ENCODE measurements at places on chromosomes 1 and 21. TPM values are rescaled to one million over a fixed set of nuclear protein-coding genes. Genes with fewer than 3 reads are reported as not detected.

- H3K27me3 ChIP-seq, result peaks cover 6% of the 10 kb centered on the region
- DNase-seq, result no peak
- H3K4me1 ChIP-seq, result no peaks in the 10 kb centered on the region
- H3K27ac ChIP-seq, result no peak overlapping the region
- no peak overlapping the region for H3K4me3 ChIP-seq
- H3K36me3 ChIP-seq, result no peaks in the 10 kb centered on the region
Measured at GRCh38 chr1:159505676-159506075, 30.1 kb downstream of the OR10J5 start.

GRCh38 chr1:175154629-175155472 is 37.7 kb downstream of the KIAA0040 start:
- peaks cover 2% of the 10 kb centered on the region for H3K36me3 ChIP-seq
- peaks cover 29% of the 10 kb centered on the region for H3K4me1 ChIP-seq
- H3K27ac ChIP-seq, result no peak overlapping the region
- DNase-seq, result peak; percentile 82
- H3K4me3 ChIP-seq, result no peak overlapping the region

DNA sequence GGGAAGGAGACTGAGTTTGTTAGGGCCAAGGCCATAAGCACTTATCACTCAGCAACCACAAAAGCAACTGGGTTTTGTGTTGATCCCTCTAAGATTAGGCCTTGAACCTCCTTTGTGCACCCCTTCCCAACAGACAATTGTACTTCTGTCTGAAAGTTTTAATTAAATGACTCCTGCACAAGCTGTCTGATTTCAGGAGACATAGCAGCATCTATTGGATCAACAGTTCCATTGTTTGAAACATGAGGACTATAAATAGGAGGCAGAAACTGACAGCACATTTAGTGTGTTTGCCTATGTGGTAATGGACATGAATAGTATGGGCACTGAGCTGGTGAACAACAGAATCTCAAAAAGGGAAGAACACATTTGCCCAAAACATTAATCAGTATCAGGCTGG is 167.3 kb upstream of the KCNJ6 start:
- peaks cover 41% of the 10 kb centered on the region for H3K27me3 ChIP-seq
- H3K4me3 ChIP-seq, result no peak overlapping the region
- DNase-seq, result no peak
- H3K36me3 ChIP-seq, result no peaks in the 10 kb centered on the region

GRCh38 chr1:26889551-26890466 is at the start of gene GPN2:
Gene GPN2 (minus strand): TSS chr1:26890283. CDS start chr1:26890096, 187 bp downstream.
- no peaks in the 10 kb centered on the region for H3K27me3 ChIP-seq
- peak within 1 kb of the TSS; percentile 46 for H3K27ac ChIP-seq
- H3K4me1 ChIP-seq, result peaks cover 16% of the 10 kb centered on the region

GRCh38 chr1:28358716-28359115 is 10.8 kb upstream of the PHACTR4 start:
- H3K36me3 ChIP-seq, result no peaks in the 10 kb centered on the region
- no peaks in the 10 kb centered on the region for H3K27me3 ChIP-seq
- H3K4me1 ChIP-seq, result peaks cover 16% of the 10 kb centered on the region
- H3K4me3 ChIP-seq, result no peak overlapping the region
- no peak overlapping the region for H3K27ac ChIP-seq

- H3K4me3 ChIP-seq, result no peak overlapping the region
- peak; percentile 56 for DNase-seq
- H3K27me3 ChIP-seq, result peaks cover 26% of the 10 kb centered on the region
Measured at GRCh38 chr1:110765640-110766335, 91.0 kb upstream of the KCNA3 start.

GRCh38 chr1:179881642-179882252 is 338 bp upstream of the TOR1AIP1 start:
- peak; percentile 62 for DNase-seq
- peaks cover 11% of the 10 kb centered on the region for H3K4me1 ChIP-seq
- no peaks in the 10 kb centered on the region for H3K27me3 ChIP-seq
- H3K27ac ChIP-seq, result peak overlapping the region; percentile 96
- peak overlapping the region; percentile 99 for H3K4me3 ChIP-seq

DNA sequence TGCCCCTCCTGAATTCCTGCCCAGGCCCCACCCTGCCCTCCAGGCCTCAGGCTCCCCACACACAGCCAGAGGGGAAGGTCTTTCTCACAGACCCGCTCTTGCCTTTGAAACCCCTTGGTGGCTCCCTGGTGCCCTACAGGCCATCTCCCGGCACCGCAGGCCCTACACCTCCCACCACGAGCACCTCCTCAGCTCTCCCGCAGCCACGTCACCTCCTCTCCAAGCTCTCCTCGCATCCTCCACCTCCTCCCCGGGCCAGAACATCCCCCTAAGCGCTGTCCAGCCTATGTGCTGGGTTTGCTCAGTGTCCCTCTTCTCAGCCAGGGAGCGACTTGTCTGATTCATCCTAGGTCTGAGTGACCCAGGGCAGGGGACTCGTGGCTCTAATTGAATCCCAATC is 66.4 kb downstream of the DMRTB1 start:
- no peak overlapping the region for H3K4me3 ChIP-seq
- H3K27me3 ChIP-seq, result no peaks in the 10 kb centered on the region
- no peak overlapping the region for H3K27ac ChIP-seq
- H3K36me3 ChIP-seq, result no peaks in the 10 kb centered on the region
- DNase-seq, result no peak

- H3K4me1 ChIP-seq, result no peaks in the 10 kb centered on the region
- H3K4me3 ChIP-seq, result no peak overlapping the region
- DNase-seq, result no peak
- H3K27me3 ChIP-seq, result peaks cover 19% of the 10 kb centered on the region
Measured at GRCh38 chr1:175803413-175803812, 60.0 kb upstream of the TNR start.

DNA sequence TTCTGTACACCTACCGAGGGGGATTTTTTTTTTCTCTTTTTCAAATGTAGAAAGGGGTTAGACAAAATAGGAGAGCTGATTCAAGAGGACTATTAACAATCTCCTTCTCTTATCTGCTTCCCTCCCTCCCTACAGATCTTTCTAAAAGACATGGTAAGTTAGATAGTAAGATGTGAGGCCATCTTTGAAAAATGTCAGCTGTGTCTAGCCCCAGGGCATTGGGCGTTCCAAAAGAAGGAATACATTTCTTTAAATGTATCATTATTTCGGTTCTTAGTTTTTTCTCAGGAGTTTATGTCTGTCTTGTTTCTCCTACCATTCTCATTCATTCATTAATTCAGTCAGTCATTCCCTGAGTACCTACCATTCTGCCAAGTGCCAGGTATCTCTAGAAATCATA is 27.2 kb downstream of the BCL9 start:
- no peak for DNase-seq
- no peak overlapping the region for H3K4me3 ChIP-seq
- no peak overlapping the region for H3K27ac ChIP-seq
- no peaks in the 10 kb centered on the region for H3K27me3 ChIP-seq

GRCh38 chr1:246081856-246082668 is 425.0 kb downstream of the SMYD3 start:
- H3K4me3 ChIP-seq, result no peak overlapping the region
- H3K27me3 ChIP-seq, result no peaks in the 10 kb centered on the region
- DNase-seq, result no peak

DNA sequence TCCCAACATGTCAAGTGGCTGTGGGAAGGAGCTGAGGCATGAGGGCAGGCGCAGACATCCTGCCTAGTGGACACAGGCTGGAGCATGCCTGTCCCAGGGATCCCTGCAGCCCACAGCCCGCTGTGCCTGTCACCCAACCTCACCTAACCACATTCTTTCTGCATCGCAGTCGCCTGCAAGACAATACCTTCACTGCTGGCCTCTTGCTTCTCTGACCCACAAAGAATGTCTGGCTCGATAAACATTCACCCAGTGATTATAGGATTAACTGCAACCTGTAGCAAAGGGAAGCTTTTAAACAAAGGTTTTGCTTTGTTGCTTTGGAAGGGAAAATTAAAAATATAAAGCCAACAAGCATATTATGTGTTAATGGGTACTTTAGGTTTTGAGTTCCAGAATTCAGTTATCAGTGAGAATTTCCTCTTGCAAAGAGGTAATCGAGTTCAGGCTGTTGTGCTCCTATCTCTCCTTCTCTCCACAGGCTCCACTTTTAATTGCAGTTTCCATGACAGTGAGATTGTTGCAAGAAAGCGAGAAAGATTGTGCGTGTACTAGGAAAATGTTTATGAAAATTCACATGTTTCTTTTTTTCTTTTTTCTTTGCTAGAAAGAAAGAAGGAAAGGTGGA is 40.0 kb upstream of the ZNF648 start:
- H3K36me3 ChIP-seq, result no peaks in the 10 kb centered on the region
- H3K27me3 ChIP-seq, result no peaks in the 10 kb centered on the region
- H3K4me1 ChIP-seq, result peaks cover 21% of the 10 kb centered on the region
- peak overlapping the region; percentile 43 for H3K4me3 ChIP-seq
- H3K27ac ChIP-seq, result peak overlapping the region; percentile 28
- DNase-seq, result peak; percentile 74

DNA sequence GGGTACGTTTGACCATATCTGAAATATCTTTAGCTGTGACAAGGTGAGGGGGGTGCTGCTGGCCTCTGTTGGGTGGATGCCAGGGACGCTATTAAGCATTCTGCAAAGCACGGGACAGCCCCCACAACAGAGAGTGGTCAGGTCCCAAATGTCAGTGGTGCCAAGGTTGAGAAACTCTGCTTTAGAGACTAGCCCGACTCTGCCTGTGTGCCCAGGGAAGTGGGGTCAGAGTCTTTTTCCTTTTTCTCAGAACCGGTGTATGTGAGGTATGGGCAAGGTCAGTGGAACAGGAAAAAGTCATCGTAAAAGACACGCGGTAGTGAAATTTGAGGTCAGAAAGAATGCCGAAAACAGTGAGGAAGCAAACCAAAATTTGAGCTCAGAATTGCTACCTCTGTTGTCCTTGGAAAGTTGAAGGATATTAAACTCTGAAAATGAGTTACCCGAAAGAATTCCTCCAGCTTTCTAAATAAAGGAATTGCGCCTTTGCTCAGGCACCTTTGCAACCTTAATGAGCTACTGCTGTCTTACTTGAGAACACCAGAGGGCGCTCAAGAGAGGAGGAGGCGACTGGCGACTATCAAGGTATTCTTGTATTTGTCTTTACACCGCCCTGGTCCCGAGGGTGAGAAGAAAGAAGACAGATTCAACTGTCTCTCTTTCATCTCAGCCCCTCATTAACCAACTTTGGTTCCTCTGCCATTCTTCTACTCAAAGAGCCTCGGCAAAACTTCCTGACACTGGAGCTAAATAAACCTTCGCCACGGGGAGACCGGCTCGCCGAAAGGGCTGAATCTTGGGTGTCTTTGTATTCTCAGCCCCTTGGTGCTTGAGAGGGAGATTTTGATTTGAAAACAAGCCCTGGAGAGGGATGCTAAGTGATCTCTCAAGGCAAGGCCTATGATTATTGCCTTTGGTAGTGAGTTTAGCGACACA is 85.4 kb upstream of the OLIG2 start:
- H3K36me3 ChIP-seq, result no peaks in the 10 kb centered on the region
- H3K27ac ChIP-seq, result no peak overlapping the region
- H3K27me3 ChIP-seq, result peaks cover 68% of the 10 kb centered on the region
- no peak overlapping the region for H3K4me3 ChIP-seq

- DNase-seq, result no peak
- no peak overlapping the region for H3K4me3 ChIP-seq
- H3K4me1 ChIP-seq, result no peaks in the 10 kb centered on the region
- no peaks in the 10 kb centered on the region for H3K27me3 ChIP-seq
- H3K27ac ChIP-seq, result no peak overlapping the region
- no peaks in the 10 kb centered on the region for H3K36me3 ChIP-seq
Measured at GRCh38 chr1:246476771-246477170, 30.3 kb downstream of the SMYD3 start.

GRCh38 chr1:205014783-205015182 is 28.2 kb upstream of the CNTN2 start:
- no peaks in the 10 kb centered on the region for H3K4me1 ChIP-seq
- DNase-seq, result no peak
- H3K4me3 ChIP-seq, result no peak overlapping the region

ASCL5 gene
- 2.4 TPM for total RNA-seq

LYPLAL1 gene
- total RNA-seq, result 21.3 TPM

C4BPA gene
- not detected for total RNA-seq

HES5 gene
- total RNA-seq, result 1.8 TPM

ELF3 gene
- total RNA-seq, result 460 TPM
